ENCODE measurements at places on chromosomes 16 and 17.

DNA sequence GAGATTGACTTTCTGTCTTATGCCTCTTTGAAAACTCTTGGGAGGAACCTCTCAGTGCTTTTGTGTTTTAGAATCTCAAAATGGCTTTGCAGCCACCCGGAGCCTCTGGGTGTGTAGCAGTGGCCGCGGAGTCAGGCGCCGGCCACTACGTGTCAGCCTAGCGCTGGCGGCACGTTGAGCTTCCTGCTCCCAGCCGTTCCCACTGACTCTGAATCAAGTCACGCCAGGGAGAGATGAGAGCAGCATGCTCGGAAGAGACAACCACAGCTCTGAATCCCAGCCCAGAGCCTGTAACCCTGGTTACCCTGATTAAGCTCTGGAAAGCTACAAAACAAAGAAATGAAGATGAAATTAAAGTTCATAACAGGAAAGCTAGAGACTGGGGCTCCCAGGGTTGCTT, 97.4 kb upstream of the CACNG5 start:
- DNase-seq, result no peak

- DNase-seq, result no peak
These were observed 2.4 kb upstream of the COX6A2 start for GRCh38 chr16:31430380-31431052.

DNA sequence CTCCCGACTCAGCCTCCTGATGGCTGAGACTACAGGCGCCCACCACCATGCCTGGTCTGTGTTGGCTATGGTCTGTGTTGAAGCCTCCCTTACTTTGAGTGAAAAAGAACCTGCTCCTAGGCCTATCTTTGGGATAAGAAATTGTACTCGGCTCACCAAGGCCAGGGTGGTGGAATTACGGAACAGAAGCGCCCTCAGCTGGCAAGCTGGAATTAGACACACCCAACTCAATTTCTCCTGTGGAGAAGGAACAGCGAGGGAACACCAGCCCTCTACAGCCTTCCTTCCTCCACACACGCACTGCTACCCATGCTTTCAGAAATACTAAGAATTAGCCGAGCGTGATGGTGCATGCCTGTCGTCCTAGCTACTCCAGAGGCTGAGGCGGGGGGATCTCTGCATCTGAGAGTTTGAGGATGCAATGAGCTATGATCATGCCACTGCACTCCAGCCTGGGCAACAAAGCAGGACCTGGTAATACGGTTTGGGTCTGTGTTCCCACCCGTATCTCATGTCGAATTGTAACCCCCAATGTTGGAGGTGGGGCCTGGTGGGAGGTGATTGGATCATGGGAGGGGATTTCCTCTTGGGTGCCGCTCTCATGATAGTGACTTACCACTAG, 40.1 kb upstream of the RBBP6 start:
- no peak for DNase-seq

DNA sequence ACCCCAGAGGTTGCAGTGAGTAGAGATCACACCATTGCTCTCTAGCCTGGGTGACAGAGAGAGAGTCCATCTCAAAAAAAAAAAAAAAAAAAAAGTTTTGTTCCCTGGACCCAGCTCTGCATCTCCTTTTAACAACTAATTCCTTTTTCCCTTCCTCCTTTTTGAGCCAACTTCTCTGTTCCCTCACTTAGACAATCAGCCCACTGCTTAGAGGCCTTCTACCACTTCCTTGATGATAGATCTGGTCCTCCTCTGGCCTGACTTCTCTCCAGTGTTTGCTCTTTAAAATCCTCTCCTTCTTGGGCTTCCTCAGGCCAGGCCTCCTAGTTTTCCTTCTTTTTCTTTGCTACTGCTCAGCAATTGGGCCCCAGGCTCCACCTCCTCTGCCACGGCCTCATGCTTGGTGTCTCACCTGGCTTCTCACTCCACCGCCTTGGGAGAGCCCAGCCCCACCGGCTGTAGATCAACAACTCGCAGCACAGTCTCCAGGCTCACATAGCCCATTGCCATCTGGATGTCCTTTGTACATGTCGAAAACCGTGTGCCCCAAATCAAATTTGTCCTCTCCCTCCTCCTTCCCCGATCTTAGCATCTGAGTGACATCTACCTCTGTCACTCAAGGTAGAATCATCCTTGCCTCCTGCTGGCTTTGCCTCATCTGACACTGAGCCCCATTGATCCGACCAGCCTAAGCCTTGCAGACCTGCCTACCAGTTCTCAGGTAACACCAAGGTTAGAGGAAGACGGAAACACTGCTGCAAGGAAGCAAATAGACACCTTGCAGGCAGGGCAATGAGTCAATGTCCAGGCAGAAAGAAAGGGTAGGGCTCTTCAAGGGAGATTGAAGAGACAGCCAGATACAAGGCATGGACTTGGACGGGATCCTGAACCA, 17.4 kb downstream of the ARHGAP27 start:
- no peak for DNase-seq

- DNase-seq, result no peak
These were observed 117.3 kb downstream of the OR1D5 start for GRCh38 chr17:2946144-2946543.

DNA sequence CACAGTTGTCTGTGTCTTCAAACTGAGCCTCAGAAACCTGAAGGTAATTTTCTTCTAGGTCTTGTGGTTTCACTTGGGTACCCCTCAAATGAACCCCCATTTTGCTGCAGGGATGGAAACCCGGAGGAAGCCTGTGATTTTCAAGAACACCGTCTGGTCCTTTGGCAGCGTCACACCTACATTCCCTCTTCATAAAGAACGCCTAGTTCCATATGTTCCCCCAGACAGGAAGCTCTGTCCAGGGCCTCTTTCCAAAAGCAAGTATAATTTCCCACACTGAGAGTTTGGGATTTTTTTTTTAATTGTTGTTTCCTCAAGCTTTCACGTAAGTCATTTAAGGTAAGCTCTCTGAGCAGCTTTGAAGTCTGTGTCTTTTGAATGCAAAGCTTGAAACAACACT, 515.0 kb downstream of the TMEM114 start:
- DNase-seq, result no peak

- no peak for DNase-seq
These were observed 234.0 kb downstream of the CNTNAP4 start for GRCh38 chr16:76511203-76511602.

DNA sequence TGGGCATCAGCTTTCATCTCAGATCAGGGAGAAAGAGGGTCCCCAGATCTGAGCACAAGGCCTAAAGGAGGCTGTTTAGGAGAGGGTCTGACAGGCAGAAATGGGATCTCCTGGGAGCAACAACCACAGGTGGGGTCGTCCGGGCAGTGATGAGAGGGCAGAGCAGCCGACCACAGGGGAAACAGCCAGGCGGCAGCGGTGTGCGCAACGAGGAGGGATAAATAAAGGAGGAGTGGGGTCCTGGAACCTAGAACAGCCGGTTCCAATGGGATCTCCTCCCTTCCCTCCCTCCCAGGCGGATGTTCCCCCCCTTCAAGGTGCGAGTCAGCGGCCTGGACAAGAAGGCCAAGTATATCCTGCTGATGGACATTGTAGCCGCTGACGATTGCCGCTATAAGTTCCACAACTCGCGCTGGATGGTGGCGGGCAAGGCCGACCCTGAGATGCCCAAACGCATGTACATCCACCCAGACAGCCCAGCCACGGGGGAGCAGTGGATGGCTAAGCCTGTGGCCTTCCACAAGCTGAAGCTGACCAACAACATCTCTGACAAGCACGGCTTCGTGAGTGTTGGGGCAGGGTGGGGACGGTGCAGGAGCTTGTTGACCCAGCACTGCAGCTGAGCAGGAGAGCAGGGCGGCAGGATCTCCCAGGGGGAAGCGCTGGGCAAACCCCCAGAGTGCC, 1.9 kb downstream of the TBX2 start:
- no peak for DNase-seq

DNA sequence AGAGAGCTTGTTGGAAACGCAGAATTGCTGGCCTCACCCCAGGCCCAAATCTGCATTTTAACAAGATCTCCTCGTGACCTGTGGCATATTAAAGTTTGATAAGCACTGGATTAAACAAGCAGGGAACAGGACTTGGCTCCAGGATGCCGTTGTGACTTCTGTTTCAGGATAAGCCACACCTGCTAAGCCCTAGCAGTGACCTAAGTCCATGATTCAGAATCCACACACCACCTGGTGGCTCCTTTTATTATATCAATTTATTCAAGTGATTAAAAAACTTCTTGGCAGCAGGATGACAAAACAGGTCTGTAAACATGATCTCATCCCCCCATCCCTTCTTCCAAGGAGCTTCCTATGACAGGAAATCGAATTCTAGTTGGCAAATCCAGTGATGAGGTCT, 9.1 kb downstream of the NAGPA start:
- DNase-seq, result no peak

GRCh38 chr16:3952737-3953131, 72.2 kb upstream of the CREBBP start:
- DNase-seq, result no peak

GRCh38 chr16:1678500-1679098, 520 bp downstream of the JPT2 start:
- no peak for DNase-seq

DNA sequence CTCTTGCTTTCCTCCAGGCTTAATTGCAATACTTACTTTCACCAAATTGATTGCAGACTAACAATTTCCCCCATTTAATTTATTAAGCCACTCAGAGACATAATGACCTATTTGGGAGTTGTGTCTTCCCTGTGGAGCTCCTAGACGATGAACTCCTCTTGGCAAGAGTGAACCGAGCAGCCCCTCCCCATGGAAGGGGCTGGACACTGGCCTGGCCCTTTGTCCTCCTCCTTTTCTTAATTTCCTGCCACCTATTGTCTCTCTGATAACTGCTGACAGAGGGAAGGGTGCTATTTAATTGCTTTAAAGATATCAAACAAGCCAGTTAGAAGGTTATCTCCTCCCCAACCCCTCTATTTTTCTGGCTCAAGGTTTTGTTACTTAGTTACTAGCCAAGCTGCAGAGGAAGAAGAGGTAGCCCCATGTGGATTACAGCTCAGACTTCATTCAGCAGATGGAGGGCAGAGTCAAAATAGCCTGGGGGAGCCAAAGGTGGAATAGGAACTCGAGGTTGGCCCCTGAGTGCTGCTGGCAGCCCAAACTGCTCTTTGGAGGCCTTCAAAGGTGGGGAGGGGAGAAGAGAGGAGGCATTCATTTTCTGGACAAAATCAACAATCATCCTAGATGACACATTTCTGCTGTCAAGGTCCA, 3.7 kb upstream of the SSTR2 start:
- no peak for DNase-seq

- no peak for DNase-seq
These were observed 32.9 kb downstream of the KSR1 start for GRCh38 chr17:27489045-27489715.

DNA sequence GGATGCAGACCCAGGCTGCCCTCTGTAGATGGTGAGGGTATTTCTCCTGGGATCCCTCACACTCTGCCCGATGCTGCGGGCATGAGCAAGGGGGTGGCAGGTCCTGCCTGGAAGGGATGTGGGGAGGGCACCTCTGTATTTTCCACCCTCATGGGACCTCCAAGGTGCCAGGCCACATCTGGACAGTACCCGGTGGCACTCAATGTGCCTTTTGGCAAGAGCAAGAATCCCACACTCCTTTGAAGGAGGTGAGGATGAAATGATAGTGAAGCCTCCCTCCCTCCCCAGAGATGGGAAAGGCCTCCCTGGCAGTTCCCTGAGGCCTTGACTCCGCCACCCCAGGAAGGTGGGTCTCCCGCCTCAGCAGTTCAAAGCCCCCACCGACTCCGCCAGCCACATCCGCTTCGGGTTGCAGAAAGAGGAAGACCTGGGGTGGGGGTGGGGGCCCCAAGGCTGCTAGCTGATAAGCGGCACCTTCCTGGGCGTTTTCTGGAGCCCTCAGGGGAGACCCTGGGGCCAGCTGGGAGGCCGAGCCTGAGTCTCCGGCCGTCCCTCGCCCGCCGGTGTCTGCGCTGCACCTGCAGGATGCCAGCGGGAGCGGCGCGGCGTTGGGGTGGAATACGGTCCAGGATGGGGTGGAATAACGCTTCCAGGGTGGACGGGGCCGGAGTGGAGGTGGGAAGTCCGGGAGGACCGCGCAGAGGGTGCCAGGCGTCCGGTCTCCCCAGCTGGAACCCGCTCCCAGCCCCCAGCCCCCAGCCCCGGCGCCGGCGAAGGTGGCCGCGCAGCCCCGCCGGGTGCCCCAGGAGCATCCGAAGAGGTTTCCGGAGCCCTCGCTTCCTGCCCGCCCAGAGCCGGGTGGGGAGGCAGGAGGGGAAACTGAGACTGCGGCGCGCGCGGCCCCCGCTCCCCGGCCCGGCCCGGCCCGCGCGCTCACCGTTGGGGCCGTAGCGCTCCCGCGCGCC, 718 bp downstream of the ATP2A3 start:
- no peak for DNase-seq

GRCh38 chr17:915538-916201, 63.9 kb downstream of the NXN start:
- no peak for DNase-seq

DNA sequence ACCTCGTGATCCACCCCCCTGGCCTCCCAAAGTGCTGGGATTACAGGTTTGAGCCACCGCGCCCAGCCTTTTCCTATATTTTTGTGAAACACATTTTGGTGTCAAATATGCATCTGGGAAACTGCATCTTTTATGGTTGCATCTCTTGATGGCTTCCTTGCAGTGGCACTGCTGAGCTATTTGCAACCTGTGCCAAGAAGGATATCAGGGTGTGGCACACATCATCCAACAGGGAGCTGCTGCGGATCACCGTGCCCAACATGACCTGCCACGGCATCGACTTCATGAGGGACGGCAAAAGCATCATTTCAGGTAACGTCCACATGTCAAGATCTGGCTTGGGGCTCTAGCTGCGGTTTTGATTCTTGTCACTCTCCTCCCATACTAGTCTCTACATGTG, 16.8 kb upstream of the USP43 start:
- DNase-seq, result no peak
